ENCODE measurements at places on chromosomes 3 and 15.

- no peak for DNase-seq
Measured at GRCh38 chr3:168511428-168512014, 415.8 kb upstream of the GOLIM4 start.

DNA sequence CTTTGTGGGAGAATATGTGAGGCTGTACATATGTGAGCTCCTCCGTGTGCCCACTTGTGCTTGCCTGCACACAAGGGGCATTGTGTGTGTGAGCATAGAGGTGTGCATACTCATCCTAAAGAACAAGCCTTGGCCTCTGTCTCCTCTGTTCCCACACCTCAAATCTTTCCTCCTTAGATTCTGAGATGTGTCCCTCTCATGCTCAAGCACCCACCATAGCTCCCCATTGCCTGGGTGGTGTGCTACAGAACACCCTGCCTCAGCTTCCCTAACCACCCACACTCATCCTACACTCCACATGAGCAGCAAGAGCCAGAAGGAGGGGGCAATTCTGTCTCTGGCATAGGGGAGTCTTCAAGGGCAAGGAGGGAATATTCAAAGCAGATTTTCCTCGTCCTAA lies 27.7 kb downstream of the LINGO1 start:
- no peak for DNase-seq

- no peak for DNase-seq
Measured at GRCh38 chr3:123075359-123075758, 8.5 kb downstream of the PDIA5 start.

GRCh38 chr3:131067983-131068382 lies 41.3 kb downstream of the NEK11 start:
- no peak for DNase-seq

- DNase-seq, result no peak
Measured at GRCh38 chr3:125115640-125116039, 59.8 kb upstream of the HEG1 start.

DNA sequence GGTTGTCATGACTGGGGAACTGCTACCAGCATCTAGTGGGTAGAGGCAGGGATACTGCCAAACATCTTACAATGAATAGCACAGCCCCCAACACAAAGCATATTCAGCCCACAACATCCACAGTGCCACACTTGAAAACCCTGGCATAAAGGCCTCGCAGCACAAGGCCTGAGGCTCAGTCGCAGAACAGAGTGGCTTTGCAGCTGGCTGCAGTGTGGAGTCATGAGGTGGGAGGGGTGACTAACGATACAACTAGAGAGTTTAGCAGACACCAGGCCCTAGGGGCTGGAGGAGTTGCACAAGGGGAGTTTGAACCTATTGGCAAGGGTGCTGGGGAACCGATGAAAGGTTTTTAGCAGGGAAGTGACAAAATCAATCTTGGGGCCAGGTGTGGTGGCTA lies 32.1 kb downstream of the GRK7 start:
- no peak for DNase-seq

DNA sequence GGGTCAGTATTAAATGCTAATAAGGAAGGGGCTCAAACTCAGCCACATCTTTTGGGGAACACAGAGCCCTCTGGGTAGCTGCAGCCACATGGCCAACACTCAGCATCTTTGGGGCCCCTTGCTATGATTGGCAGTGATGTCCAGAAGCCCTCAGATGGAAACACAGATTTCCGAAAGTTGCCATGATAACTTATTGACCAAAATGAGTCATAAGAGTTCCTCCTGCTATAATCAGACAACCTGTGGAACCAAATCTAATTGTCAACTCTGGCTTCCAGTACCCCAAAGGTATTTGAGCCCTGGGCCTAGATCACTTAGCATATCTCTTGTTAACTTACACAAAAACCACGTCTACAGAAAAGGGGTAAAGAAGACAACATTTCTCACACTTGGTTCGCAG lies 392.2 kb downstream of the KCNH8 start:
- no peak for DNase-seq

- DNase-seq, result no peak
Measured at GRCh38 chr3:30811151-30811795, 83.2 kb downstream of the GADL1 start.

GRCh38 chr3:37074178-37074577 lies 80.9 kb downstream of the MLH1 start:
- DNase-seq, result no peak

DNA sequence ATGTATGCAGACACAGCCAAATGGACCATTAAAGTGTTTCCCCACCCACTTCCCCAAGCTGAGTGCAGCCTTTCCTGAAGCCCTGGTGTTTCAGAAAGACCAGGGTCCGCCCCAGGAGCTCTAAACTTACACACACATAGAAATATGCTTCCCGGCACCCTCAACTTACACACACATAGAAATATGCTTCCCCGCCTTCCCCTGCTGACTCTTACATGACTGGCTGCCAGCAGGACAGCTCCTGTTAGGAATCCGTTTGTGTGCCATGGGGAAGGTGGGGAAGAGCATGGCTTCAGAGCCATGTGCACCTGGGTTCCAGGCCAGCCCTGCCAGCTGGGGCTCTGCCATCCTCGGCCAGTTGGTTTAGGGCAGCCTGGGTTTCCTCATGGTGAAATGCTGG lies 3.6 kb downstream of the CLEC3B start:
- DNase-seq, result no peak

All from glomerular endothelial cell (primary cell).